HTR-8/SVneo (cell line): ENCODE measurements at places on chromosomes 7 and 10.

DNA sequence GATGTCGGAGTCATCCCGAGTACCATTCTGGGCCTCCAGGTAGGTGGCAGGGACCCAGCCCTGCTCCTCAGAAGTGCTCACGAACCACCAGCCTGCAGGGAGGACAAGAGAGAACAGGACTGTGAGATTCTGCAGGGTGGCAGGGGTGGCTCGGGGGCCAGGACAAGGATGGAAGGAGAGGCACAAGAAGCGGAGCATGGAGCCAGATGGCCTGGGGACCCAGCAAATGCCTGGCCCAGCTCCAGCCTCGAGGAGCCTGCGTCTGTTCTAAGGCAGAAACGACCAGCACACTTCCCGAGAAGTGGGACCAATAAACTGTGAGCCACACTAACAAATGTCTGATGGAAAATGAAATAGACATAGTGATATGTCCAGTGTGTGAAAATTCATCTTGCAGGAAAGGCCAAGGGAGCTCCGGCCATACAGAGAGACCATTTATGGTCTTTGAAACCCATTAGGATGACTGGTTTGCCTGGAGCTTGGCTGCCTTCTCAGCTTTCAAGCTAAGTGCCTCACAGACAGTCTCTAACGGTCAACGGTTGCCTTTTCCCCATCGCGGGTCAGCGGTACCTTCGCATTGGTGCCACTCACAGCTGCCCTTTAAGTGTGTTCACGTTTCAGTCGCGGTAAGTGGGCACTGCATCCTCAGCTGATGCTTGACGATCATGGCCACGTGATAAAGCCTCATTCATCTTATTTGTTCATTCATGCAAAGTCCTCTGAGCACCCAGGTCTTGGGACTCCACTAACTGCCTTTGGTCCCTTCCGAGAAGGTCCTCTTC is 133.8 kb downstream of the NEURL1 start:
- no peak for DNase-seq

GRCh38 chr7:156065400-156065799 is 253.1 kb upstream of the SHH start:
- DNase-seq = no peak

GRCh38 chr10:31090894-31091607 is 59.4 kb upstream of the ZNF438 start:
- DNase-seq = no peak

DNA sequence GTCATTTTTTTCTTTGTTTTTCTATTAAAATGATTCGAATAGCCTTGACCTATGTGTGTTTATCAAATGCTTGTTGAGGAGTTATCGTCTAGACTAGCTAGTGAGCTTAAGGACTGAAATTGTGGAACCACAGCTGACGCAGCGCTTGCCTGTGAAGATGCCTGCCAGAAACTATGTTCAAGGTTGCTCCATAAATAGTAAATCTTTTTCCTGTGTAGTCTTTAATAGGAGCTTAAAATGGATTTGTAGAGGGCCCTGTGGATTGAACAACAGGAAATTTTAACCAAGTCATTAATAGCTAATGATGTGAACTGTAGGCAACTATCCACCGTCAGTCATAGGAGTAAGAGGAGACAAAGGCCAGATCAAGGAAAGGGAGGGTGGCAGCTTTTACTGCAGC is 145.1 kb downstream of the GNAI1 start:
- DNase-seq = no peak

DNA sequence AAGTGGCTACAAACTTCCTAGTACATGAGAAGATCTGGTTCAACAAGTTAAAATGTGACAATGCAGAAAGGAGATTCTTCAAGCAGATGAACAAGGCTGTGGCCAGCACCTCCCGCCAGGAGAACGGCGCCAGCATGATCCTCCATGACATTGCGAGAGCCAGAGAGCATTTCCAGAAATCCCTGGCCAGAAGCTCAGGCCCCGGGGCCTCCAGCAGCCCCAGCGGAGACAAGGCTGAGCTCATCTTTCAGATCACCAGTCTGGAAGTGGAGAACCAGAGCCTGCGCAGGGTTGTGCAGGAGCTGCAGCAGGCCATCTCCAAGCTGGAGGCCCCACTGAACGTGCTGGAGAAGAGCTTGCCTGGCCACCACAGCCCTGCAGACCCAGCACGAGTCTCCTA is 40.1 kb upstream of the ZNF273 start:
- DNase-seq = no peak

- DNase-seq = no peak
Measured at GRCh38 chr10:33233221-33233620, 101.2 kb downstream of the NRP1 start.

DNA sequence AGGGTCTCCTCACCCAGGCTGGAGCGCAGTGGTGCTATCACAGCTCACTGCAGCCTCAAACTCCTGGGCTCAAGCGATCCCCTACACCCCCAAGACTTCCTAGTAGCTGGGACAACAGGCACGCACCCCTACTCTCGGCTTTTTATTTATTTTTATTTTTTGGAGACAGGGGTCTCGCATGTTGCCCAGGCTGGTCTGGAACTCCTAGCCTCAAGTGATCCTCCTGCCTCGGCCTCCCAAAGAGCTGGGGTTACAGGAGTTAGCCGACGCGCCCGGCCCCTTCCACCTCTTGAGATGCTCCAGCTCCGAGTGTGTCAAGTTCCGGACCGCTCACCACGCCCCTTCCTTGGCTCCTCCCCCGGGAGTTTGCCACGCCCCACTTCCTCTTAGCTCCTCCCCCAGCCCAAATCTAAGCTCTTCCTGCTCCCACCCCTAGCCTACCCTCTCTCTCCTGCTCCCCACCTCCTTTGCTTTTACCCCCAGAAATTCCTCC is 6.3 kb downstream of the NAT16 start:
- DNase-seq = no peak

DNA sequence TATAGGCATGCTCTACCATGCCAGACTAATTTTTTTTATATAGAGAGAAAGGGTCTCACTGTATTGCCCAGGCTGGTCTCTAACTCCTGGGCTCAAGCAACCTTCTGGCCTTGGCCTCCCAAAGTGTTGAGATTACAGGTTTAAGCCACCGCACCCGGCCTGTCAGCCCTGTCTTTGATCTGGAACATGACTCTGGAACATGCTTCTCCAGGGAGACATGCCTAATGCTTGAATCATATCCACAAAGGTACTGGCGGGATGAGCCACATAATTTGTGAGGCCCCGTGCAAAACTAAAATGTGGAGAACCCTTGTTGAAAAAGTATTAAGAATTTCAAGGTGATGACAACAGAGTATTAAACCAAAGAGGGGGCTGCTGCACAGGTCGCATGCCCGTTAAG is 282.8 kb downstream of the ARHGAP12 start:
- no peak for DNase-seq

GRCh38 chr7:133139350-133139749 is 57.5 kb upstream of the CHCHD3 start:
- DNase-seq = peak; percentile 17

GRCh38 chr7:80346704-80347103 is 165.2 kb downstream of the GNAT3 start:
- DNase-seq = no peak

DNA sequence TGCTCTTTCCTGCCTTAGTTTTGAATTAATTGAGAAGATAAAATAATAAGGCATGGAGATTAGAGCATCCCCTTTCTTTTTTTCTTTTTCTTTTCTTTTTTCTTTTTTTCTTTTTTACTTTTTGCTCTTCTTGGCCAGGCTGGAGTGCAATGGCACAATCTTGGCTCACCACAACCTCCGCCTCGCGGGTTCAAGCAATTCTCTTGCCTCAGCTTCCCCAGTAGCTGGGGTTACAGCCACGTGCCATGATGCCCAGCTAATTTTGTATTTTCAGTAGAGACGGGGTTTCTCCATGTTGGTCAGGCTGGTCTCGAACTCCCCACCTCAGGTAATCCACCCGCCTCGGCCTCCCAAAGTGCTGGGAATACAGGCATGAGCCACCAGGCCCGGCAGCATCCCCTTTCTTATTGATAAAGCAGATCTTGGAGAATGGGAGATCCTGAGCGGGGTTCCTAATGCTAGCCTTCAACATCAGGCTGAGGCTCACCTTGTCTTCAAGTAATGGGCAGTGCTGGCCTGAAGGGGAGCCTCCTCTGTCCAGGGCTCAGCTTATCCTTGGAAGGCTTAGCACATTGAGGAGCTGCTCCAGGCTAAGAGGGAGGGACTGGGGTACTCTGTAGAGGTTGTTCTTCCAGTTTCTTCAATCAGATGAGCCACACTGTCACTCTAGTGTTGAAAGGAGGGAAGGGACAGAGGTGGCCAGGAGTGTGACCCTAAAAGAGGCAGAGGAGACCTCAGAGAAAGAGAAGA is 27.9 kb downstream of the GSTO2 start:
- DNase-seq = no peak

GRCh38 chr7:35424869-35425495 is 171.1 kb upstream of the TBX20 start:
- DNase-seq = peak; percentile 44

- DNase-seq = no peak
Measured at GRCh38 chr10:48800007-48800675, 115.5 kb downstream of the WDFY4 start.

- no peak for DNase-seq
Measured at GRCh38 chr7:102455596-102455995, 9.1 kb downstream of the ALKBH4 start.

DNA sequence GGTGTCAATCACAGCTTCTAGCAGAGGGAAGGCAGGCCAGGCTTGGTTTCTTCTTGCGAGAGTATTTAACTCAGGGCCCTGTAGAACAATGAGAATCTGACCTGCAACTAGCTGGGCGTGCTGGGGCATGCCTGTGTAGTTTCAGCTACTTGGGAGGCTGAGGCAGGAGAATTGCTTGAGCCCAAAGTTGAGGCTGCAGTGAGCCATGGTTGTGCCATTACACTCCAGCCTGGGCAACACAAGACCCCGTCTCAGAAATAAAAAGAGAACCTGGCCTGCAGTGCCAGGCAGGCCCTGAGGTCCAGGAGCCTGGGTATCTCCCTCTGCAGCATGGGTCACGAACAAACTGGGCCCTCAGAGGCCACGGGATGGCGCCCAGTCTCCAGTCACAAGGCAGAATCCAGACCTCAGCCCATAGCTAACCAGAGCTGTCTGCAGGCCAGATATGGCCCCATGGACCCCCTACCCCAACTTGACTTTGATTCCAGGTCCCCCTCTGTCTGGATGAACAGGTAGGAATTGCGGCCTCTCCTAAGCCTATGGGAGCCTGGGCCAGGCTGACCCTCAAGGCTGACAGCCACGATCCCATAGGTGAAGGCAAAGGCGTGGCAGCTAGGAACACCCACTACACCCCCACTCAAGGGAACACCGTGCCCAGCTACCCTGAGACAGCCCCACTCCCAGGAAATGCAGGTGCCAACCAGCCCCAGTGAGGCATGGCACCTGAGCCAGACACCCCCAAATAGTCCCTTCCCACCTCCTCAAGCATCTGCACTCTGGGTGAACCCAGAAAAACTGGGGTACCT is 102.7 kb upstream of the TNRC18 start:
- DNase-seq = no peak

DNA sequence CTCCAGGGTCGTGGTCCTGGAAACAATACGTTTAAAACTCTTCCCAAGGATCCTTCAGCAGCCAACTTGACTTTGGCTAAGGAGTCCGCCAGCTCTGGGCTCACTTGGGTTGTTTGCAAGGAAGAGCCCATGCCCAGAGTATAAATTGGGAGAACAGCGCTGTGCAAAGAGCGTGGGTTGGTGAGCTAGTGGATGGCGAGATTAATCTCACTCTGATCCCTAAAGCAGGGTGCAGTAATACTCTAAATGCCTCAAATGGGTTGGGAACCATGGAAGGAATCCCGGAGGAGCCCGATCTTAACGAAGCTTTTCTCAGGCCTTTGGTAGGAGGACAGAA is 495 bp upstream of the SDHAF3 start:
- DNase-seq = no peak

DNA sequence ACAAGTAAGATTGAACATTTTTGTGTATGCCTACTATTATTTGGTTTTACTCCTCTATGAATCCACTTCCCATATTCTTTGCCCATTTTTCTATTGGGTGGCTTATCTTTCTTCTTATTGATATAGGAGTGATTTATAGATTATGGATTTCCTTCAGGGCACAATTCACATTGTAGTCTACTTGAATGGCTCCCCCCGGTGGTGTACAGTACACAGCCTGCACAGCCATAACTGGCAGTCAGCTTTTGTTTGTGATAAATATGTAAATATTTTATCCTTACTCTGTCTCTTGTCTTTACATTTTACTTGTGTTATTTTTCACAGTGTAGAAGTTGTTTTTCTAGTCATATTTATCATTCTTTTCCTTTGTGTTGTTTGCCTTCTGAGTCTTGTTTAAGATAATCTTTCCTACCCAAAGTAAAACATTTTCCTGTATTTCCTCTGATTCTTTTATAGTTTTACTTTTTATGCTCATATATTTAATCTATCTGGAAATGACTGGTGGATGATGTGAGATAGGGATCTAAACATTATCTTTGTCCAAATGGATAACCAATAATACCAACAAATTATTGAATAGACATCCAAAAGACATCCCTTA is 23.9 kb upstream of the CALD1 start:
- DNase-seq = no peak

DNA sequence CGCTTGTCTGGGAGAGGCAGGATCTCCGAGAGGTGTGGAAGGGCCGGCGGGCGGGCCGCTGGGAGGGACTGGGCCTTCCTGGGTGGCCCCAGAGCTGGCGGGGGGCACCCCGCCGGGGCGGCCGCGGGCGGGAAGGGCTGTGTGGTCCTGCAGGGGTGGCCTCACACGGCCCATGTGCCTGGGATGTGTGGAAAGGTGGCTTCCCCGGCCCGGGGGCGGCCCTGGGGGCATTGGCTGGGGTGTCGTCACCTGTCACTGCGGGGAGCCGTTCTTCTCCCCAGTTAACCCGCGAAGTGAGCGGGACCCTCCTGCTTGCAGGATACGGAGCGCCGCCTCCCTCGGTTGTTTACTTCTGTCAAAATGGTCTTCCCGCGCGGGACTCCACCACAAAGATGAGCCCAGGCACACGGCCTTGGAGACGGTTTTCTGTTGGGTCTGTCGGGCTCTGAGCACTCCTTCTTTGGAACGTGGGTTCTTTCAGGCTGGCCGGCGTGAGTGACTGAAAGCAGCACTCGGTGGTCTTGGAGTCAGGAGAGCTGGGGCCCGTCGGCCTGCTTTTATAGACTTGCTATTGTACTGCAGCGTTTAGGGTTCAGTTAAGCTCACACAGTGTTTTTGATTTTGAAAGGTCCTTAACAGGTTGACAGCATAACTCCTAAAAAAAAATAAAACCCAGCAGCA is 700 bp downstream of the SMC3 start:
- DNase-seq = peak; percentile 3

DNA sequence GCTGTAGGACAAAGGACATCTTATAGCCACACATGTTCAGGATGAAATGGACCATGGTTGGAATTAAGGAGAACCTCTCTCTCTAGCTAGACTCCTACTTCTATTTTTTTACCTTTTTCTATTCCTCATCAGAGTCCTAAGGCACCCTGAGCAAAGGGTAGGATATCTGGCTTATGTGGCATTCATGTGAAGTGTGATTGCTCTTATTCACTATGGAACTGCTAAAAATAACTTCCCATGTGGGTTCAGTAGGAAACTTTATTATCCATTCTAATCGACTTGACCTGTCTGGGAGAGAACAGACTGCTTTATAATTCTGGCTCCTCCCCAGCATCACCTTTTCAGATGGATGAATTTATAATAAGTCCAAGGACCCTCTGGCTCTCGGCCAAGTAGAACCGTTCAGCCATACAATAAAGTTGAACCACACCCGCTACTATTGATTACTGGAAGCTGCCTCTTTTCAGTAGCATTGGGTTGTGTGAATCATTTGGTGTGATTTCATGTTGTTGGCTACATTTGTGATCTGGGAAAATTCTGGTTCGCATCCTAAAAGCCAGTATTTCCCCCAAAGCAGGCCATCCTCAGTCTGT is 117.5 kb downstream of the NRF1 start:
- no peak for DNase-seq
